Esophagus muscularis mucosa (tissue), 4 donors: ENCODE measurements at places on chromosomes 2 and 18. TPM values are rescaled to one million over a fixed set of nuclear protein-coding genes. Genes with fewer than 3 reads are reported as not detected.

CRACDL gene
- total RNA-seq = 4.5 TPM

CYP27C1 gene
- not detected for total RNA-seq

CLEC4F gene
- 0.63 TPM for total RNA-seq

SLC5A7 gene
- 1.2 TPM for total RNA-seq

MROH2A gene
- total RNA-seq = not detected

IL37 gene
- not detected for total RNA-seq
